ENCODE measurements at places on chromosomes 4 and X. TPM values are rescaled to one million over a fixed set of nuclear protein-coding genes. Genes with fewer than 3 reads are reported as not detected.

HSFX1 gene
- total RNA-seq, result 0.33 TPM

NAP1L3 gene
- 0.86 TPM for total RNA-seq

MAGEA12 gene
- not detected for total RNA-seq

CRMP1 gene
- not detected for total RNA-seq

LAMP2 gene
- total RNA-seq, result 150 TPM

All from vein endothelial cell (primary cell).